Aortic smooth muscle cell (primary cell): ENCODE measurements at places on chromosomes 16 and 17. TPM values are rescaled to one million over a fixed set of nuclear protein-coding genes. Genes with fewer than 3 reads are reported as not detected.

Gene VMO1
- total RNA-seq = 0.62 and 0.92 TPM in 2 replicates

Gene ZNF629
- 8.6 and 8.7 TPM in 2 replicates for total RNA-seq

Gene TGFB1I1
- 21.8 and 27.7 TPM in 2 replicates for total RNA-seq

Gene NOTUM
- total RNA-seq = under 0.01 TPM in 1 of 2 replicates, not detected in the other

Gene PRSS33
- total RNA-seq = not detected in 2 replicates

Gene GPR179
- under 0.01 TPM in 1 of 2 replicates, not detected in the other for total RNA-seq

Gene SNX20
- not detected in 2 replicates for total RNA-seq

Gene NACA2
- not detected in 2 replicates for total RNA-seq

Gene FBXW10
- under 0.01 and 0.06 TPM in 2 replicates for total RNA-seq

Gene B4GALNT2
- total RNA-seq = 0.06 and 1.5 TPM in 2 replicates

Gene LPO
- total RNA-seq = not detected in 2 replicates

Gene SCGB1C2
- not detected in 2 replicates for total RNA-seq

Gene SULT1A2
- total RNA-seq = not detected in 2 replicates

Gene CACNA1H
- total RNA-seq = 2.1 and 3.0 TPM in 2 replicates

Gene MAP2K6
- 0.26 and 0.37 TPM in 2 replicates for total RNA-seq

Gene EPN3
- total RNA-seq = 0.13 TPM in 1 of 2 replicates, not detected in the other

Gene MYCBPAP
- total RNA-seq = 1.7 and 2.4 TPM in 2 replicates

Gene ACE
- 0.93 and 4.4 TPM in 2 replicates for total RNA-seq

Gene VAT1L
- 0.26 and 0.81 TPM in 2 replicates for total RNA-seq

Gene KRT39
- total RNA-seq = not detected in 2 replicates

Gene KCNH6
- not detected in 2 replicates for total RNA-seq

Gene EME1
- total RNA-seq = 5.0 and 9.2 TPM in 2 replicates

Gene TMEM220
- 3.6 and 5.1 TPM in 2 replicates for total RNA-seq

Gene LGALS3BP
- 171 and 185 TPM in 2 replicates for total RNA-seq

Gene STH
- not detected in 2 replicates for total RNA-seq

Gene CMTM4
- 9.1 and 10.4 TPM in 2 replicates for total RNA-seq

Gene GCGR
- total RNA-seq = not detected in 2 replicates

Gene RNF43
- total RNA-seq = not detected in 2 replicates

Gene DOK4
- total RNA-seq = 41.1 and 42.9 TPM in 2 replicates

Gene NUDT21
- total RNA-seq = 53.8 and 59.7 TPM in 2 replicates

Gene TBC1D3H
- not detected in 2 replicates for total RNA-seq

Gene TP53TG3
- total RNA-seq = 0.25 TPM in 1 of 2 replicates, not detected in the other

Gene RNF227
- 0.87 and 3.7 TPM in 2 replicates for total RNA-seq

Gene NETO2
- 1.4 and 2.5 TPM in 2 replicates for total RNA-seq

Gene CCR7
- 0.13 TPM in 1 of 2 replicates, not detected in the other for total RNA-seq

Gene SCIMP
- total RNA-seq = not detected in 2 replicates

Gene RTN4RL1
- total RNA-seq = 1.1 and 14.4 TPM in 2 replicates

Gene DRC3
- total RNA-seq = 0.66 and 0.81 TPM in 2 replicates

Gene CACNG5
- total RNA-seq = not detected in 2 replicates

Gene RAPGEFL1
- 0.40 and 0.75 TPM in 2 replicates for total RNA-seq

Gene PLA2G15
- 28.2 and 30.0 TPM in 2 replicates for total RNA-seq

Gene AARSD1
- 23.4 and 37.5 TPM in 2 replicates for total RNA-seq

Gene CLEC3A
- not detected in 2 replicates for total RNA-seq

Gene FOXN1
- total RNA-seq = not detected in 2 replicates

Gene PYY
- total RNA-seq = not detected in 2 replicates

Gene CES3
- total RNA-seq = 0.13 and 0.56 TPM in 2 replicates

Gene BCL7C
- total RNA-seq = 44.0 and 51.7 TPM in 2 replicates

Gene MGAT5B
- total RNA-seq = 0.06 and 0.40 TPM in 2 replicates

Gene NTN1
- 1.6 and 2.9 TPM in 2 replicates for total RNA-seq

Gene SYCE1L
- total RNA-seq = 0.31 and 1.2 TPM in 2 replicates

Gene PRRT2
- total RNA-seq = 0.26 and 0.56 TPM in 2 replicates

Gene TMEM92
- total RNA-seq = not detected in 2 replicates

Gene ZNF785
- total RNA-seq = 5.9 and 7.2 TPM in 2 replicates

Gene CYGB
- total RNA-seq = 2.7 and 7.7 TPM in 2 replicates

Gene TMIGD1
- not detected in 2 replicates for total RNA-seq

Gene GP1BA
- total RNA-seq = not detected in 2 replicates

Gene SDK2
- total RNA-seq = under 0.01 TPM in 2 replicates

Gene PLCG2
- 0.12 and 0.40 TPM in 2 replicates for total RNA-seq
